ENCODE measurements at places on chromosomes 3 and 15.

DNA sequence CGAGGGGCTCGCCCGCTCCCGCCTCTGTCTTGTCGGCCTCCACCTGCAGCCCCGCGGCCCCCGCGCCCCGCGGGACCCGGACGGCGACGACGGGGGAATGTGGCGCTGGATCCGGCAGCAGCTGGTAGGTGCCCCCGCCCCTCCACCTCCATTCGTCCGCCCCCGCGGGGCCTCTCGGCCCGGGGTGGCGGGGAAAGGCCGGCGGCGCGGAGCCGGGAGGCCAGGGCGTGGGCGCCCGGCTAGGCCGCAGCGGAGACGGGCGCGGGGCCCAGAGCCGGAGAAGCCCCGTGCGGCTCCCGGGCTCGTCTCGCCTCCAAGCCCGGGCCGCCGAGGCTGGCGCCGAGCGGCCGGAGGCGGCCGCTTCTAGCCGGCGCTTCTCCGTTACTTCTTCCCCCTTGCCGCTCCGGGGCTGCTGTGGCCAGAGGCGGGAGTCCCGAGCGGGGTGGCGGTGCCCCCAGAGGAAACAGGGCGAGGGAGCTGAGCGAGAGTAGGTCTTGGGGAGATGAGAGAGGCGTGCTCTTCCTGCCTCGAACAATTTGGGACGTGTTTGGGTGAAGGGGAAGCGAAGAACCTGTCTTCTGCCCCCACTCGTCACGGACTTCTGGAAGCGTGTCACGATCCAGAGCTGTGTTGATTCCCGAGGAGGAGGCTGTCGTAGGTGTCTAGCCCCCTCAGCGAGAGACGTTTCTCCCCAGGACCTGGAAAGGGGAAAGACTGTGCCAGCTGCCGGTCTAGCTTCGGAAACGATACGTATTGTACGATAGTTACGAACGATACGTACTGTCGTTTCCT, 555 bp downstream of the ATP11B start:
- no peak for DNase-seq

- DNase-seq = no peak
These were observed 34.3 kb downstream of the SEC22C start for GRCh38 chr3:42547401-42547945.

- no peak for DNase-seq
These were observed 411.9 kb upstream of the CCDC54 start for GRCh38 chr3:106965307-106965706.

- no peak for DNase-seq
These were observed 43.9 kb downstream of the P3H2 start for GRCh38 chr3:190076601-190077394.

DNA sequence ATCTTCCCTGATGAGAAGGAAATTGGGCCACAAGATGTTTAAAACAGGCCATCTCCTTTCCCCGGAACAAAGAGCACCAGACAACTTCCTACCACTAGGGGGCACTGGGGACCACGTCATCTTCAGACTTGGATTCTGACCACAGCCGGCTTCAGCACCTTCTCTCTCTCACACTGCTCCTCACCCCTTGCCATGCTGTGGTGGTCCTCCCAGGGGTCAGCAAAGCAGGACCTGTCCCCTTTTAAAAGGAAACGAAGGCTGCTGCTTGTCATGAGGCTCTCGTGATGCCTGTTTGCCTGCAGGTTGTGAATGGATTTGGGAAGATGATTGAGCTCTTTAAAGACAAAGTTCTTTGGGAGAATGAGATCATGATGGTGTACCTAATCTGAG, 16.2 kb downstream of the RFT1 start:
- peak; percentile 55 for DNase-seq

DNA sequence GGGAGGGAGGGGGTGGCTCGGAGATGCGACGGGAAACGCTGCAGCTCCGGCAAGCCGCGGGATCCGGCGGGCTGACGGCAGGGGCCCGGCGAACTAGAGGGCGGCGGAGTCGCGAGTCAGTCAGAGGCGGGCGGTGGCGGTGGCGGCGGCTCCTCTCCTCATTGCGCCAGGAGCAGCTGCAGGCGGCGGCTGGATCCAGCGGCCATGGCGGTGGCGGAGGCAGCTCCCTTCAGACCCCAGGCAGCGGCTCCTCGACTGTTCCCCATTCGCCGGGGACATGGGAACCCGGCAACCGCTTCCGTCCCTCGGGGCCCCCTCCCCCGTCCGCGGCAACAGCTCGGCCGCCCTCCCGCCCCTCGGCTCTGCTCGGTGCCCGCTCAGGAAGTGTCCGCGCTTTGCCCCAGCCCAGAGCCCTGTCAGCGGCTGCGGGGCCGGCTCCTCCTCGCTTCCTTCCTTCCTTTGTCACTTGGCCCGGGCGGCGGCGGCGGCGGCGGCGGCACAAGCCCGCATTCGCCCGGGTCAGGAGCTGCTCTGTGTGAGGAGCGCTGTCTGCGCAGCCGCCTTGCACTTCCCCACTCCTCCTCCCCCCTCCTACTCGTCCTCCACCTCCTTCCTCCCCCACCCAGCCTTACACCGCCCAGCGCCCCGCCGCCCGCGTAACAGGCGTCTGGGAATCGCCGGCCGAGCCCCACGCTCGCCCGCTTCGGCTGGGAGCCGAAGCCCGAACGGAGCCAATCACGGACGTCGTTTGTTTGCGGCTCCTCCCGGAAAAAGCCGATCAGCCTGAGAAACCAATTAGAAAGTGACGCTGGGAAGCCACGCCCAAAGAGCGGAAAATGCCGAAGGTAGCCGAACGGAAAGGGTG, at the start of gene GSK3B:
TSS of gene GSK3B (minus strand) at position 537 of the 865 bp plus-strand sequence. CDS start 1,013 bp downstream, outside the sequence.
- DNase-seq = no peak

Measured in SIG-M5 (cell line).